ENCODE measurements at places on chromosomes 3 and 15.
A peak's percentile ranks its signal among the peaks of the same experiment; 100 is the strongest.

DNA sequence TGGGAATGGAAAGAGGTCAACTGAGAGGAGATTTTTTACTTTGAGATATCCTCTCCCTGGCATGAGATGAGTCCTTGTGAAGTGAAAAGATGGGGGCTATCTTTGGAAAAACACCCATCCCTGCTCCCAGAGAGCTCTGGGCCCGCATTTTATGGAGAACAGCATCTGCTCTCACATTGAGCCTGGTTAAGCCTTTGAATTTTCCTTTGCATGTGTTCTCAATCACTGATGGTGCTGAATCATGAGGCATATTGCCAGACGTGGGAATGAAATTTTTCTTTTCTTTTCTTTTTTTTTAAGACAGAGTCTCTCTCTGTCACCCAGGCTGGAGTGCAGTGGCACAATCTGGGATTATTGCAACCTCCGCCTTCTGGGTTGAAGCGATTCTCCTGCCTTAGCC lies 24.4 kb downstream of the TMEM45A start:
- DNase-seq = no peak

DNA sequence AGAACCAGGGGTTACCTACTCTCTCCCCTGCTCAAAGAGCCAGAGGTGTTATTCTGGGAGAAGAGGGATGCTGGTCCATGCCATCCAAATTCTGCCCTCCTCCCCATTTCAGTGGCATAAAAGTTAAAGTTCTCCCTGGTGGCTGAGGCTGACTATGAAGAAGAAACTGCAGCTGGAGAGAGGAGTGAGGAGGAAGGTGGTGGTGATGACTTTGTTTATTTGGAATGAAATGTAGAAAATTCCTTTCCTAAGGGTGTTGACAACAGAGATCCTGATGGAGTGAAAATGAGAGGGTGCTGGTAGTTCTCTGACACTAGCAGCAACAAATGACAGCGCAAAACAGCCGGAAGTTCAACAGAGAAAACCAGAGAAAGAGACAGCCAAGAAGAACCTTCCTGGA lies 100.4 kb downstream of the PCCB start:
- DNase-seq = no peak

DNA sequence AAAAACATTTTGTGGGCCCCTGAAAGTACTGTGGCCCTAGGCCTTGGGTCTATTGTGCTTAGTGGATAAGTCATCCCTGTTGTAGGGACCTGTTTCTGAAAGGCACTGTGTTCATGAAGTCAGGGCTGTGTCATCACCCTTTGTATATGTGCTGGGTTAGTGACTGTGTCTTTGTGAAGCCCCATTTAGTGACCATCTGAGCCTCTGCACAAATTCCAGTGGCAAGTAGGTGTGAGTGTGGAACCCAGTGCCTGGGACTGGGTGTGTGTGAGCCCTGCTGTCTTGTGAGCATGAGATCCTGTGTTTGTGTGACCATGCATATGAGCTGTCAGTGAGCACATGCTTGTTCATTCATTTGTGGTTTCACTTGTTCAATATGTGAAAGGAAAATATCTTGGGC lies 1.2 kb upstream of the HYAL1 start:
- no peak for DNase-seq

DNA sequence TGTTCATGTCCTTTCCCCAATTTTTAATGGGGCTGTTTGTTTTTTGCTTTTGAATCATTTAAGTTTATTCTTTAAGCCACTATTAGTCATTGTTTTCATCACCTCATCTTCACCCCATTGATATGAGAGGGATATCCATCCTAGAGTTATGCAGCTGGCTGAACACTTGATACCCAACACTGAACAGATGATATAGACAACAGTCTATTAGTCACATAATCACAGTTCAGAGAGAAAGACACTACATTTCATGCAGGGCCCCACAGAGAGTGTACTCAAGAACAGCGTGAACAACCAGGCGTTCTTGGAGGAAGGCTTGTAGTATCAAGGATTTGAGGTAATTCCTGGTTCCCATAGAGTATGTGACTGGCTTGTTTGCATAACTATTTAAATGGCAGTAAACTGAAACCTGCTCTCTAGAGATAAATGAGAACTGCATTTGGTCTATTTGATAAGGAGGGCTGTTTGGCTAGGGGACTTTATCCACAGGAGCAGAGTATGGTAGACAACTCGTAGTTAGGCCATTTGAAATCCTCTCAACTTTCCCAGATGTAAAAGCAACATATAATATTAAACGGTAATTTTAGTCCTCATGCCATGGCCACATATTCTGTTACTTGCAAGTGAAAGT lies 618.7 kb downstream of the SI start:
- no peak for DNase-seq

DNA sequence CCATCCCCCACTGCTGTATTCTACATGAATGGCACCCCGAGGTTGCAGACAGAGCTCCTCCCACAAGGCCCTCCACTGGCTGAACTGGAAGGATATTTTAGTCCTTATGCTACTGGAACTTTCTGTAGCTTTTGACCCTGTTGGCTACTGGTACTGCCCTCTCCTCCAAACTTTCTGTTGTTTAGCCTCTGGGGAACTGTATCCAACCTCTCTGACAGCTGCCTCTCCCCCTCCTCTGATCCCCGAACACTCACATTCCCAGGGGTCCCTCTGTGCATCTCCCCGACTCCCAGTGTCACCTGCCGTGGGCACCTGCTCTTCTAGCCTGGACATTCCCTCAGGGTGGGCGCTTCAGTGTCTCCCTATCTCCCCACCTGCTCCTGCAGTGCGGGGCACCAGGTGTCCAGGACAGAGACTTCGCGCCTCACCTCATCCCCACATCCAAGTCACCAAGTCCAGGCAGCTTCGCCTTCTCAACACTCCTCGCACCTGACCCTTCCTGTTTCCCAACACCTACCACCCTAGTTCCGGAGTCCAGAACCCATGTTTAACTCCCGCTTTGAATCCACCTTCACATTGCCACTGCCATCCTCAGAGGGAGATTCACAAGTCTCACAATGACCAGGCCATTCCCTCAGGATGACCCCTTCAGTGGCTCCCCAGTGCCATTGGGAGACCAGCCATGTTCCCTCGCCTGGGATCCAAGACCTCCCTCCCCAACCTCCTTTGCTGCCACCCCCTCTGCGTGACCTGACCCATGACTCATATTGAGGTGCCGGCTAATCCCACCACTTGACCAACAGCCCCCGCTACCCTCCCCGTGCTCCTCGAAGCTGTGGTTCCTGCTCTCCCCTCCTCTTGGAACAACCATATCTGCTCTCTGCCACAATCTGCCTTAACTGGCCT lies 34.2 kb downstream of the BDH1 start:
- DNase-seq = no peak

GRCh38 chr3:37997342-37997741 lies 6.8 kb downstream of the VILL start:
- DNase-seq = no peak

GRCh38 chr15:98712845-98713584 lies 64.7 kb downstream of the IGF1R start:
- DNase-seq = no peak

DNA sequence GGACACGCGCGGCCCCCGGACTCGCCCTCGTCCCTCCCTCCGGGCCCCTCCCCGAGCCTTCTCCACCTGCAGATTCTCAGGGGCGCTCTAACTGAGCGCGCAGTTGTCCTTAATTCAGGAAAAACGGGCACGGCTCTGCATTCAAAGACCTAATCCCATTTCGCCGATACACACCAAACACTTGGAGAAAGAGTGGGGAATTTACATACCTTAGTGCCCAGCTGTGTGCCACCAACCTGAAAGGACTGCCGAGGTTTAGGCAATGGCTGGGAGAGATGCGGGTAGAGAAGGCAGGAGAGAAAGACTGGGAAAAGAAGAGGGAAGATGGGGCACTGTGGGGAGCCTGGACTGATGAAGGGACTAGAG lies 21.8 kb downstream of the IGDCC3 start:
- no peak for DNase-seq

DNA sequence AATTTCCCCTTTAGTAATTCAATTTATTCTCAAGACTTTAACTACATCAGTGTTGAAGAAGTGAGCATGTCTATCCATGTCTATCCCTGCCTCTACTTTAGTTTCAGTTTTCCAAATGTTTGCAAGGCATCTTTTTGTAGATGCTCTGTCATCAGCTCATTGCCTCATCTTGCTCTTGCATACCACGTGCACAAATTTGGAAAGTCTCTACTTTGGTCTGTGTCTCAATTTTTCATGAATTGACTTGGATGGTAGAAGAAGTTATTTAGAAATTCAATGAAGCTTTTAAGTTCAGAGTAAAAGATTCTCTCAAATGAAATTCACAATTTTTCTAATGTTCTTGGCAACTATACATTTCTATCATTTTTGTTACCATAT lies 55.3 kb downstream of the CLDN1 start:
- no peak for DNase-seq

- no peak for DNase-seq
These were observed 43.3 kb downstream of the ZPLD1 start for GRCh38 chr3:102478160-102478559.

DNA sequence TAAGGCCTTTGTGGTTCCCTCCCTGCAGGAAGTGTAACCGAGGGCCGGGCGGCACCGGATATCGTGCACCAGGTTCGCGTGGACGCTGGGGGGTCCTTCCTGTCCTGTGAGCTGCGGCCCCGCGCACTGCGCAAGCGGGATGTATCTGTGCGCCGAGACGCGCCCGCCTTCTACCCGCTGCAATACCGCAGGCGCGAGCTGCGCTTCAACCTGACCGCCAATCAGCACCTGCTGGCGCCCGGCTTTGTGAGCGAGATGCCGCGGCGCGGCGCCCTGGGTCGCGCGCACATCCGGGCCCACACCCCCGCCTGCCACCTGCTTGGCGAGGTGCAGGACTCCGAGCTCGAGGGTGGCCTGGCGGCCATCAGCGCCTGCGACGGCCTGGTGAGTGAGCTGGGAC lies 35.9 kb downstream of the SAXO2 start:
- DNase-seq = no peak

GRCh38 chr15:60204131-60204885 lies 193.5 kb downstream of the ANXA2 start:
- no peak for DNase-seq

DNA sequence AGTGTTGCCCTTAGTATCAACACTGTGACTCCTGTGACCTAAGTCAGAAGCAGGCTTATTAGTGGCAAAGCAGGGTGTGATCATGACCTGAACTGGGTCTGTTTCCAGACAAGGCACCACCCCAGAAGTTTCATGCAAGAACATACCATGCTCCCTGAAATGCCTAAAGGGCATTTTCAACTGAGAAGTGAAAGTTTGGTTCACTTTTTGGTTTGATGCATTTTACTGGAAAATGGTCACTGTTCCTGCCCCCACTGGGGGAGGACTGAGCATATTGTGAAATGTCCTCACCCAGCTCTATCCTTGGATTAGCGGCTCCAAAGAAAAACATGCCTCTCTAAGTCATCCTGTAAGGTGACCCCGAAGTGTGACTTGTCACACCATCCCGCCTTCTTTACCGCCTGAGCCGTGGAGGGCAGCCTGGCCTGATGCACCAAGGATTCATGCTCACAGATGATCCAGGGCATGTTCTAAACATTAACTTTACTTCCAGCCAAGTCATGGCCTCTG lies 3.1 kb upstream of the FAM240A start:
- no peak for DNase-seq

DNA sequence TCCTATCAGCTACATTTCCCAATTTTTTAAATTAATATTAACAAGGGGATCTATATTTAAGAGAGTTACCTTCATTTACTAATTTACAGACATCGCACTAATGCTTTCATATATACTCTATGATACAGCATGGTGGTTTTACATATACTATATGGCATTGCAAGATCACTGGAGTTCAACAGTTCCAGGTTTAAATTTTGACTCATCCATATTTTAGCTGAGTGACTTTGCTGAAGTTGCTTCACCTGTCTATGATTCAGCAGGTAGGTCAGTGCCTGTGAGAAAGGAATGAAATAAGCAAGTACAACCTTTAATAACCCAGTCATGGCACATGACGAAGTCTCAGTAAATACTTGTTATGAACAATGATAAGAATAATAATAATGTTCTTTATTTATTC lies 211.1 kb downstream of the P3H2 start:
- DNase-seq = no peak

GRCh38 chr3:14533457-14533958 lies 6.6 kb downstream of the GRIP2 start:
- no peak for DNase-seq

- no peak for DNase-seq
These were observed 63.8 kb downstream of the AKAP13 start for GRCh38 chr15:85444122-85444745.

DNA sequence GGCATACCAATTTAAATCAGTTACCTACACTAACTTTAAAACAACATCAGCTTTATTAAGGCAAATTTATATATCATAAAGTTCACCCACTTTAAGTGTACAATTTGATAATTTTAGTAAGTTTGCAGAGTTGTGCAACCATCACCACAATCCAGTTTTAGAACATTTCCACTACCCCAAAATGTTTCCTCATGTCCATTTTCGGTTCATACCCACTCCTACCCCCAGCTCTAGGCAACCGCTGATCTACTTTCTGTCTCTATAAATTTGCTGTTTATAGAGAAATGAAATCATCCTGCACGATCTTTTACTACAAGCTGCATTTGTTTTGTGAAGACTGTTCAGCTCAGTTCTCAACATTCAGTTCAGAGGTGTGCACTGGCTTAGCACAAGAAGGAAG lies 31.5 kb upstream of the FAM81A start:
- peak; percentile 82 for DNase-seq

DNA sequence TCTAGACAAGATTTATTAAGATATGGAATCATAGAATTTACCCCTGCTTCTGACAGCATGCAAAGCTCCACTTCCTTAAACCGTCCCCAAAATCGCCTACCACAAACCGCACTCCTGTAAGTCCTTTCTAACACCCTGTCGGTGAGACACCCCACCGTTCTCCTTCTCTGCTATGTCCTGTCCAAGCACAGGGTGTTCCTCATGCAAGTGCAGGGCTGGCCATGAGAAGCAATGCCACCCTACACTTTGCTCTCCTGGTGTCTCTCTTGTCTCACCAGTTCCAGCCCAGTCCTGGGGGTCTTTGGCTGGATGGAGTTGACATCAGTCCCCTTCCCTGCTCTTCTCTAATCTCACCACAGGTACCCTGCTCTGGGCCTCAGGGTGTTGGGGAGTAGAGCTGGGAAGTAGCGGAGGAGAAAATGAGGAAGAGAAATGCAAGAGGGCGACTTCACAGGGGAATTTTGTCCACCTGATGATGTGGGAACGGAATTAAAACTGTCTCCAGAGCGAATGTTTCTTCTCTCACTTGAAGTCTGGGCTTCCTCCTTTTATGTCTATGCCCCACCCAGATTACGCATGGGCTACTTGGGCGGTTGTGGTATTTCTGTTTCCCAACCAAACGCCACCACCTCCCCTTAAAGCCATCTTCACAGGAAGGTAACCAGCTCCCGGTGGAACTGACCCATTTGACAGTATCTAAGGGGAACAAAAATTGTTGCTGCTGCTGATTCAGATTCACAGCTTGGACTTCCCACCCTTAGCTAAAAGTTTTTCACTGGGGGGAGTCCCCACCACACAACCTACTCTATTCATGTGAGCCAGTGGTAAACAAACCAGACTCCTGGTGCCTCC lies 49.9 kb downstream of the CASR start:
- DNase-seq = peak; percentile 92

GRCh38 chr3:14565868-14566588 lies 25.9 kb upstream of the GRIP2 start:
- DNase-seq = no peak

DNA sequence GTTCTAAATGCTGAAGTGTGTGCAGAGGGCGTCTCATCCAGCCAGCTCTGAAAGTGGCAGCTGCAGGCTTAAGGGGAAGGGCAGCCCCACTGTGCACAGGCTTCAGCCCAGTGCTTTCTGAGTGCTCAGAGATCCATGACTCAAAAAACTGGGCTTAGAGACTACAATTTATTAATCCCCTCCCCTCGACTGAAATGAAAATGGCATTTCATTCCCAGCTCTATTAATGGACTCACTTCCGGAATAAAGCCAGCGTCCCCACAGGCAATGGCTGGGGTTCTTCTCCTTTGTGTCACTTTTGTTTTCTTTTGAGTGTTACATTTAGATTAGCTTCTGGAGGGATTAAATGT lies 55.5 kb upstream of the PLXNA1 start:
- DNase-seq = no peak

Measured in suppressor macrophage (primary cell).